Stromal cell of bone marrow (primary cell): ENCODE measurements at places on chromosomes 5 and 9.

- no peak for DNase-seq
Observed at GRCh38 chr5:142735323-142736246, 34.6 kb upstream of the ARHGAP26 start.

DNA sequence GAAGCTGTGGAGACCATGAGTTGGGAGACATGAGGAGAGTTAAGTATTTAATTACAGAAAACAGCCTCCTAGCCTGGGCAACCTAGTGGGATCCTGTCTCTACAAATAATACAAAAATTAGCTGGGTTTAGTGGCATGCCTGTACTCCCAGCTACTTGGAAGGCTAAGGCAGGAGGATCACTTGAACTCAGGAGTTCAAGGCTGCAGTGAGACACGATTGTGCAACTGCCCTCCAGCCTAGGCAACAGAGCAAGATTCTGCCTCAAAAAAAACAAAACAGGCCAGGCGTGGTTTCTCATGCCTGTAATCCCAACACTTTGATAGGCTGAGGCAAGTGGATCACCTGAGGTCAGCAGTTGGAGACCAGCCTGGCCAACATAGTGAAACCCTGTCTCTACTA is 52.6 kb downstream of the AQP7 start:
- no peak for DNase-seq

- peak; percentile 57 for DNase-seq
Observed at GRCh38 chr5:135429301-135430134, 17.6 kb downstream of the DCANP1 start.

- no peak for DNase-seq
Observed at GRCh38 chr9:128457207-128457606, 1.4 kb downstream of the ODF2 start.

- DNase-seq, result no peak
Observed at GRCh38 chr9:109482391-109482916, 15.7 kb downstream of the PTPN3 start.

DNA sequence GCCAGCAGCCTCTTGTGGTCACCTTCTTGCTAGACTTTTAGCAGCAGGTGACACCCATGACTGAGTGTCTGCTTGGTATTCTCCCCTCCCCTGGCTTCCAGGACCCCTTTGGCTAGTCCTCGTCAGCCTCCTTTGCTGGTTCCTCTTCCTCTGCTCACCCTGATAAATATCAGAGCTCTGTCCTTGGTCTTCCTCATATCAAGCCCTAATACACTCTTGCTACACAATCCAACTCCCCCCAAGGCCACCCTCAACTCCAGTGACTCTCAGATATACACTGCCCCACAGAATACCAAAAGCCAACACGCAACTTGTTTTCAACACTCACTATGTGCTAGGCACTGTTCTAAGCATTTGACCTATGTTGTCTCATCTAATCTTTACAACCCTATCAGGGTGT is 30.3 kb upstream of the LCP2 start:
- DNase-seq, result no peak

- DNase-seq, result no peak
Observed at GRCh38 chr5:169089343-169089742, 211.6 kb downstream of the SLIT3 start.

DNA sequence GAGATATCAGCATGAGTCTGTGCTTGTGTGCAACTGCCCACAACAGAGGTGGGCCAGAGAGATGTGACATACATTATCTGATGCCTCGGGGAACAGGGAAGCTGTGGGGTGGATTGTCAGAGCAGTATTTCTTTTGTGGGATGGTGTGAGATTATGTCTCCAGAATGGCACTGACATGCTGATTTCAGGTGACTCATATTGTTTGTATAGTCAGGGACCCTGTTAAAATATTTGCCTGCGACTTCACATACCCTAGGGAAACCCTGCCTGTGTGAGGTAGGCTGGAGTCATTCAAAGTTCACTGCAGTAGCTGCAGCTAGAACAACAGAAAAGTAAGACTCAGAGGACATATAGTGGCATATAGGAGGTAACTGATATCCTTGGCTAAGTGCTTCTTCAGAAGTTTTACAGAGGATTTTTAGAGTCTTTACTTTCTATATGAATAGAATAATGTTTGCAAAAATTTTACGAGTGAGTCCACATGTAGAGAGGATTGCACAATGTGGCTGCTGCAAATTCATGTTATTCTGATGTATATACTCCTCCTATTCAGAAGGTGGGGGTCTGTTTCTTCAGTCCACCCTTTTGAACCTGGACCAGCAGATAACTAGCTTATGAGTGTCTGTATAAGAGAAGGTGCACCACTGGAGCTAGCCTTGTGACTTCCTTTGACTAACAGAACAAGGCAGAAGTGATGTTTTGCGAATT is 89.3 kb downstream of the MACIR start:
- no peak for DNase-seq

DNA sequence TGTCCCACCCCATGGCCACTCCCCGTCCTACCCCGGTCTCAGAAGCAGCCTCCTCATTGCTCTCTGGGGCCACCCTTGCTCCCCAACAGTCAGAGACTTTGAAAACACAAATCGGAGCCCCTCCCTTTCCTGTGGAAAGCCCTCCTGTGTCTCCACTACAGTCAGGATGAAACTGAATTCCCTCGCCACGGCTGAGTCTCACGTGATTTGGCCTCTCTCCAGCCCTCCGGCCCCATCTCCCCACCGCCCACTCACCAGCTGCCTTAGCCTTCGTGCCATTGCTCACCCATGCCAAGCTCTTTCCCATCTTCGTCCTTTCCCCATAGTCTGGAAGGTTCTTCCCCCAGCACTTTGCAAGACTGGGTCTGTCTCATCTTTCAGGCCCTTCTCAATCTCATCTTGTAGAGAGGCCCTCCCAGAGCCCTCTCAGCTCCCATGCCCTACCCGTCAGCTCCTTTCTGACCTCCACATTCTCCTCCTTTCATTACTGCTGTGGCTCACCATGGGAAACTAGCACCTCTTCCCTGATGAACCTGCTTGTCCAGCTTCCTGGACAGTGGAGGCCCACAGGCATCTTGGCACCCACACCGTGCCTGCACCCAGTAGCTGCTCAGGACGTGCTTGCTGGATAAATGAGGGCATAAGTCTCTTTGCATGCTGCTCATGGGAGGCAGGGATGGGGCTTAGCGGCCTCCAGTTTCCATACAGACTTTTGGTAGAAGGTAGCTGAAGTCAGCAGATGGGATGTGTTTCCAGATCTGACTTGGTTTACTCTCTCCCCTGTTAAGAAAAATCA is 126.4 kb upstream of the COL5A1 start:
- no peak for DNase-seq

DNA sequence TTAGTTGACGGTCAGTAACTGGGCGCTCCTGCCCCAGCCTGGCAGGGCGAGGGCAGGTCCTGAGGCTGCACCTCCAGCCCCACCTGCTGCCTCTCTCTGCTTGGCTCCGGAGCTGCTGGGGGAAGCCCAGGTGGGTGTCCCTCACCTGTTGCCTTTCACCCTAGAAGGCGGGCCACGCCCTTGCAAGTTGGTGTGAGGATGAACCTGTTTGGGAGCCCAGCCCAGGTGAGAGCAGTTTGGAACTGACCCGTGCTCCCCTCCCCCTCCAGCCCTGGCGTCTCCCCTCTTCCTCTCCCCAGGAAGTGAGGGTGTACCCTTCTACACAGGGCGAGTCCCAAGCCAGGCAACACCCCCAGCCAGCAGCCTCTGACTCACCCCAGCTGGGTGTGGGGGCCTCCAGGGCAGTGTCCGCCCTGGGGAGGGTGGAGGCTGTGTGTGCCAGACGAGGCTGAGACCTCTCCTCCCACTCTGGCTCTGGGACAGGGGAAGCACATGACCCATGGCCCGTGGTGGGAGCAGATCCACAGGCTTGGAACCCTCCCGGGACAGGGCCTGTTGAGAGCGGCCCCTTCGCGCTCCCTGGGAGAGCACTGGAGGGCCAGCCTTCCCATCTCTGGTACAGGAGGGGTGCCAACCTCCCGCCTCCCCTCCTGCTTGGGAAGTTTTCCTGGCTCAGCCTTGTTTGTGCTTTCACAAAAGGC is 10.4 kb downstream of the LRRC8A start:
- peak; percentile 90 for DNase-seq

GRCh38 chr9:111449705-111450104 is 34.5 kb downstream of the ECPAS start:
- DNase-seq, result no peak

- DNase-seq, result no peak
Observed at GRCh38 chr9:14103115-14103514, 210.8 kb downstream of the NFIB start.
